ENCODE measurements at places on chromosomes 13 and 19. TPM values are rescaled to one million over a fixed set of nuclear protein-coding genes. Genes with fewer than 3 reads are reported as not detected.

Gene SIX5
- total RNA-seq = 9.7 TPM

Gene SLITRK6
- 2.4 TPM for total RNA-seq

Gene NMRK2
- total RNA-seq = not detected

Gene CGB5
- total RNA-seq = not detected

Gene ZNF90
- total RNA-seq = 2.3 TPM

Gene PCDH20
- not detected for total RNA-seq

Gene STARD13
- 1.3 TPM for total RNA-seq

Gene ANGPTL8
- not detected for total RNA-seq

GRCh38 chr19:43774103-43774939, 6.5 kb downstream of the KCNN4 start:
- H3K4me1 ChIP-seq = peaks cover 52% of the 10 kb centered on the region
- no peak for DNase-seq
- no peaks in the 10 kb centered on the region for H3K27me3 ChIP-seq
- H3K4me3 ChIP-seq = no peak overlapping the region
- no peaks in the 10 kb centered on the region for H3K36me3 ChIP-seq
- H3K27ac ChIP-seq = no peak overlapping the region

DNA sequence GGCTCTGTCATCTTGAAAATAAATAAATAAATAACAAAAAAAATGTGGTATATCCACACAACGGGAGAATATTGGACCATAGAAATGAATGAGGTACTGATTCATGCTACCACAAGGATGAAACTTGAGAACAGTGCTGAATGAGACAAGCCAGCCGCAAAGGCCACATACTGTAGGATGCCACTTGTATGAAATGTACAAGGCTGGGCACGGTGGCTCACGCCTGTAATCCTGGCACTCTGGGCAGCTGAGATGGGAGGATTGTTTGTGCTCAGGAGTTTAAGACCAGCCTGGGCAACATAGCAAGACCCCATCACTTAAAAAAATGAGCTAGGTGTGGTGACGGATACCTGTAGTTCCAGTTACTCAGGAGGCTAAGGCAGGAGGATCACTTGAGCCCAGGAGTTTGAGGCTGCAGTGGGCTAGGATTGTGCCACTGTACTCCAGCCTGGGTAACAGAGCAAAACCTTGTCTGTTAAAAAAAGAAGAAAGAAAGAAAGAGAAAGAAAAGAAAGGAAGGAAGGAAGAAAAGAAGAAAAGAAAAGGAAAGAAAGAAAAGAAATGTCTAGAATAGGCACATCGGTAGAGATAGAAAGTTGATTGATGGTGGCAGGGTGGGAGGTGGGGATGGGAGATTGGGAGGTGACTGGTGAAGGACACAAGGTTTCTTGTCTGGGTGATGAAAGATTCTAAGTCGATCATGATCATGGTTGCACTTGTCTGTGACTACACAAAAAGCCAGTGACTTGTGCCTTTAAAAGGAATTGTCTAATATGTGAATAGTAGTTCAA, 20.3 kb downstream of the HPN start:
- no peaks in the 10 kb centered on the region for H3K4me1 ChIP-seq
- no peaks in the 10 kb centered on the region for H3K36me3 ChIP-seq
- no peaks in the 10 kb centered on the region for H3K27me3 ChIP-seq
- no peak for DNase-seq
- H3K4me3 ChIP-seq = no peak overlapping the region

- DNase-seq = no peak
- H3K36me3 ChIP-seq = no peaks in the 10 kb centered on the region
- H3K4me1 ChIP-seq = peaks cover 8% of the 10 kb centered on the region
- no peak overlapping the region for H3K4me3 ChIP-seq
Observed at GRCh38 chr13:39895254-39895653, 239.8 kb downstream of the COG6 start.

GRCh38 chr19:29685326-29685725, 20.1 kb downstream of the PLEKHF1 start:
- no peak overlapping the region for H3K27ac ChIP-seq
- no peaks in the 10 kb centered on the region for H3K36me3 ChIP-seq
- H3K4me1 ChIP-seq = peaks cover 21% of the 10 kb centered on the region

DNA sequence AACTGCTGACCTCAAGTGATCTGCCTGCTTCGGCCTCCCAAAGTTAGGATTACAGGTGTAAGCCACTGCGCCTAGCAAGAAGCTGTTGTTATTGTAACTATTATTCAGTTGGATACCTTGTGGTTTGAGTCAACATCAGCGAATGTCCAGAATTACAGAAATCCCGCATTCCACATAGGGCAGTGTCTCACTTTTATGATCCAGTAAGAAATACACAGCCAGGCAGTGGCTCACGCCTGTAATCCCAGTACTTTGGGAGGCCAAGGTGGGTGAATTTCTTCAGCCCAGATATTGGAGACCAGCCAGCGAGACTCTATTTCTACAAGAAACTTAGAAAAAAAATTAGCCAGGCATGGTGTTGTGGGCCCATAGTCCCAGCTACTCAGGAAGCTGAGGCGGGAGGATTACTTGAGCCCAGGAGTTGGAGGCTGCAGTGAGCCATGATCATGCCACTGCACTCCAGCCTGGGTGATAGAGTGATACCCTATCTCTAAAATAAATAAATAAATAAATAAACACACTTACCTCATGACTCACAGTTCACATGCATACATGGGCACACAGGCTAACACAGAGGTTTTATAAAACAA, 43.8 kb downstream of the SPTBN4 start:
- peaks cover 6% of the 10 kb centered on the region for H3K27me3 ChIP-seq
- H3K4me3 ChIP-seq = no peak overlapping the region
- no peak overlapping the region for H3K27ac ChIP-seq
- H3K4me1 ChIP-seq = peaks cover 12% of the 10 kb centered on the region
- no peaks in the 10 kb centered on the region for H3K36me3 ChIP-seq

GRCh38 chr13:114008964-114009589, 35.2 kb upstream of the C13orf46 start:
- peaks cover 13% of the 10 kb centered on the region for H3K36me3 ChIP-seq
- H3K27me3 ChIP-seq = no peaks in the 10 kb centered on the region
- no peaks in the 10 kb centered on the region for H3K4me1 ChIP-seq
- H3K4me3 ChIP-seq = no peak overlapping the region
- no peak for DNase-seq
- no peak overlapping the region for H3K27ac ChIP-seq

DNA sequence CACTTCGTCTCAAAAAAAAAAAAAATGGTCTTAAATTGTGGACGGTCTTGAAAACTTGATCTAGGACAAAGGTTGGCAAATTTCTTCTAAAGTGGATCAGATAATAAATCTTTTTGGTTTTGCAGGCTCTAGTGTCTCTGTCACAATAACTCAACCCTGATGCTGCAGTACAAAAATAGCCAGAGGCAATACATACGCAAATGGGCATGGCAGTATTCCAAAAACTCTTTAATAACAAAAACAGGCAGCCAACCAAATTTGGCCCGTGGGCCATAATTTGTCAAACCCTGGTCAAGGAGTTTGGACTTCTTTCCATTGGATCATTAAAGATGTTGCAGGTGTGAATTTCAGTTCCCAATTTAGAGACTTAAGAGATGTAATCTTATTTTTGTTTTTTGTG, 93.5 kb upstream of the MRI1 start:
- no peaks in the 10 kb centered on the region for H3K36me3 ChIP-seq
- DNase-seq = no peak
- H3K27me3 ChIP-seq = no peaks in the 10 kb centered on the region
- H3K4me1 ChIP-seq = no peaks in the 10 kb centered on the region

DNA sequence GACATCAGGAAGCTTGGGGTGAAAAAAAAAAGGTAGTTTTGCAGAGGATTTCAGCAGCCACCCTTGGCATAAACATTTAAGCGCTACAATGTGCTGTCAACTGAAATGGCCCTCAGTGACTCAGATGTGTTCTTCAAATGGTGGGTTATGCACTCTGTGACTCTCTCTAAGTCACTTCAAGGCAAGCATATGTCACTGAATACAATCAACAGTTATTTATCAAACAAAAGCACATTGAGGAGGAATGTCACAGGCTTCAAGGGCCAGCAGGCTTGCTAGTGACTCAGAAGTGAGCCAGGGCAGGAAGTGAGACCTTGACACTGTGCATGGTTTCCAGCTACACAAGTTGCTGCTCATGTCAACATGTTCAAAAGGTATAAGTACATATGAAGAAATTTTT, 523.7 kb upstream of the HTR2A start:
- H3K27me3 ChIP-seq = no peaks in the 10 kb centered on the region
- H3K36me3 ChIP-seq = no peaks in the 10 kb centered on the region
- no peaks in the 10 kb centered on the region for H3K4me1 ChIP-seq
- no peak overlapping the region for H3K27ac ChIP-seq

DNA sequence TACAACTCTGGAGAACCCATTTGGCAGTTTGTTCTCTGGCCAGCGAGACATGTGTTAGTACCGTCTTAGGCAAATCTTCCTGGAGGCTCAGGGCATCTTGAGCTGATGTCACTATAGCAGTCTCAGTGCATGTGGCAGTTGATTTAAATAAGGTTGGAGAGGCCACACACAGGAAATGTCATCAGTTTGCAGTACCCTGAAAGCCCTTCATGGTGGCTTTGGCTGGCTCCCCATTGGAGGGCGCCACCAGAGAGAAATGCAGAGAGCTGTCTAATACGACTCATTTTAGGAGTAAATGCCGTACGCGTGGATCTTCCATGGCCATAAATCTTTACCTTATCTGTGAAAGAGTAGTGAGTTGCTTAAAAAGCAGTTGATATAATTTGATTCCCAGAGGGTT, 163.1 kb downstream of the STK24 start:
- DNase-seq = no peak
- peaks cover 43% of the 10 kb centered on the region for H3K27me3 ChIP-seq
- no peak overlapping the region for H3K4me3 ChIP-seq
- no peaks in the 10 kb centered on the region for H3K36me3 ChIP-seq
- H3K27ac ChIP-seq = no peak overlapping the region
- peaks cover 5% of the 10 kb centered on the region for H3K4me1 ChIP-seq

- no peaks in the 10 kb centered on the region for H3K27me3 ChIP-seq
- no peaks in the 10 kb centered on the region for H3K36me3 ChIP-seq
- no peak overlapping the region for H3K27ac ChIP-seq
- H3K4me3 ChIP-seq = no peak overlapping the region
- no peak for DNase-seq
- H3K4me1 ChIP-seq = no peaks in the 10 kb centered on the region
Observed at GRCh38 chr13:31012655-31013024, 80.2 kb downstream of the TEX26 start.

DNA sequence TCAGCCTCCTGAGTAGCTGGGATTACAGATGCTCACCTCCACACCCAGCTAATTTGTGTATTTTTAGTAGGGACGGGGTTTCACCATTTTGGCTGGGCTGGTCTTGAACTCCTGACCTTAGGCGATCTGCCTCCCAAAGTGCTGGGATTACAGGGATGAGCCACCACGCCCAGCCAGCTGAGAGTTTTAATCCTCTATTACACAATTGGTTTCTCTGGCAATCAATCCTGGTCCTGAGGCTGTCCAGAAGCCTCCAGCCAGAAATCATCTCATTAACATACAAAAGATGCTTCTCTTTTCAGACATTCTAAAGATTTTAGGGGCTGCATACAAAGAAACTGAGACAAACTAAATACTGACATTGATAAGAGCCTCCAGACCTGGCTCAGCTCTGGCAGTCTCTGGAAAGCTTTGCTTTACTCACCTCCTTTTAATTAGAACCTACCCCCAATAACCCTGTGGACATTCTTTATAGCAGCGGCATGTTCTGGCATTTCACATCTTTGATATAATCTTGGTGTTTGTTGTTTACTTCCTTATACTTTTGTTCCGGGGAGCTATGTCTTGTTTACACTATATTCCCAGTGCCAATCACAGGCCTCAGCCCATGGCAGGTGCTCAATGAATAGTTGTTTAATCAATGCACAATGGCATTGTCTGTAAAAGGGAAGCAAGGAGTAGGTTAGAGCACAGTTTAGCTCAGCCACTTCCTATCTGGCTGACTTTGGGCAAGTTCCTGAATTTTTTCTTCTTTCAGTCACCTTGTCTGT, 4.1 kb upstream of the ZNF724 start:
- peaks cover 5% of the 10 kb centered on the region for H3K4me1 ChIP-seq
- H3K27ac ChIP-seq = no peak overlapping the region
- H3K36me3 ChIP-seq = peaks cover 11% of the 10 kb centered on the region
- no peaks in the 10 kb centered on the region for H3K27me3 ChIP-seq
- no peak overlapping the region for H3K4me3 ChIP-seq

DNA sequence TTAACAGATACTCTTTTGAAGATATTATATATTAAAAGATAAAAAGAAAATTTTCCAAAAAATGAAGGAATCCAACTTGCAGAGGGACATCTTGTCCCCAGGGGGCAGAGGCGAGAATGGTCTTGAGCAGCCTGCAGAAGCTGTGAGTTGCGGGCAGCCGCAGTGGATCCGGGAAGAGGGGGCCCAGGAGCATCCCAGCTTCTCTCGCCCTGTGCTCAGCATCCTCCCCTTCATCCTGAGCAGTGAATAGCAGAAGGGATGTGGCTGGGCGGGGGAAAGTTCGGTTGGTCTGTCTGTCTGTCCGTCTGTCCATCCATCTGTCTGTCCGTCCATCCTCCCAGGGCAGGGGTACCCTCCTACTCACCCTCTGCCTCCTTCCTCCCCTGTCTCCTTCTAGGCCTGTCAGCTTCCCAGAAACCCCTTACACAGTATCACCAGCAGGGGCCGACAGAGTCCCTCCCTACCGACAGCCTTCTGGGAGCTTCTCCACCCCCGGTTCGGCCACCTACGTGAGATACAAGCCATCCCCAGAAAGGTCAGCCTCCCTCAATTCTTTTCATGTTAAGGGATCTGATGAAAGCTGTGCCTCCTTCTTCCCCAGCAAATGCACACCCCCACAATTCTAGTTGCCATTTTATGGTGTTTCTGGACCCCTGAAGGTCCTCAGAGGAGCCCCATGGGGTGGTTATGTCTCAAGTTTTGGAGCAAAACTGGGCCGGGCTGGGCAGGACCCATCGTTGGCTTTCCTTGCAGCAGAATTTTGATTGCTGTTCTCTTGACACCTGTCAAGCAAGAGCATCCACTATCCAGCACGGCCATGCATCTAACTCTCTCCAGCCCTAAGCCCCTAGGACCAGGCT, 81.6 kb downstream of the DPF1 start:
- no peaks in the 10 kb centered on the region for H3K27me3 ChIP-seq
- no peak overlapping the region for H3K27ac ChIP-seq
- DNase-seq = no peak
- peaks cover 14% of the 10 kb centered on the region for H3K4me1 ChIP-seq
- no peak overlapping the region for H3K4me3 ChIP-seq

DNA sequence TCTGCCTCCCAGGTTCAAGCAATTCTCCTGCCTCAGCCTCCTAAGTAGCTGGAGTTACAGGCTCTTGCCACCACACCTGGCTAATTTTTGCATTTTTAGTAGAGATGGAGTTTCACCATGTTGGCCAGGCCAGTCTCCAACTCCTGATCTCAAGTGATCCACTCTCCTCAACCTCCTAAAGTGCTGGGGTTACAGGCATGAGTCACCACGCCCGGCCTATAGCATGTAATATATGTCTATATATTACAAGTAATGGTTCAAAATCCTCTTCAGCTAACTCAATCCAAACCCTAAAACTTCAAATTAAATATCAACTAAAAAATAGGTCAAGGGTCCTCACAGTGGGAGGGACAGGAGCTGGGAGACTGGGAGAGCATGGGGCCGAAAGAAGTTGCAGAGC, 28.0 kb downstream of the FPR3 start:
- no peaks in the 10 kb centered on the region for H3K36me3 ChIP-seq
- H3K27me3 ChIP-seq = no peaks in the 10 kb centered on the region
- no peak overlapping the region for H3K4me3 ChIP-seq
- no peak for DNase-seq

- no peaks in the 10 kb centered on the region for H3K27me3 ChIP-seq
- peaks cover 17% of the 10 kb centered on the region for H3K36me3 ChIP-seq
- peaks cover 5% of the 10 kb centered on the region for H3K4me1 ChIP-seq
- no peak overlapping the region for H3K27ac ChIP-seq
Observed at GRCh38 chr19:1572795-1573194, 4.7 kb upstream of the MEX3D start.

GRCh38 chr19:21335721-21336120, 6.5 kb upstream of the ZNF708 start:
- no peak overlapping the region for H3K27ac ChIP-seq
- H3K36me3 ChIP-seq = no peaks in the 10 kb centered on the region
- no peaks in the 10 kb centered on the region for H3K4me1 ChIP-seq
- no peak overlapping the region for H3K4me3 ChIP-seq
